ENCODE measurements at places on chromosomes 2 and 18. TPM values are rescaled to one million over a fixed set of nuclear protein-coding genes. Genes with fewer than 3 reads are reported as not detected.

The CDK5R2 gene
- total RNA-seq, result not detected

The AGXT gene
- not detected for total RNA-seq

The NT5C1B gene
- total RNA-seq, result not detected

The TNS1 gene
- total RNA-seq, result 38.2 TPM

The CELF4 gene
- total RNA-seq, result not detected

The ZBTB7C gene
- under 0.01 TPM for total RNA-seq

The DNER gene
- 0.07 TPM for total RNA-seq
